ENCODE measurements at places on chromosomes 7 and 10.

GRCh38 chr7:92735707-92736106, 100.7 kb downstream of the CDK6 start:
- DNase-seq: no peak

DNA sequence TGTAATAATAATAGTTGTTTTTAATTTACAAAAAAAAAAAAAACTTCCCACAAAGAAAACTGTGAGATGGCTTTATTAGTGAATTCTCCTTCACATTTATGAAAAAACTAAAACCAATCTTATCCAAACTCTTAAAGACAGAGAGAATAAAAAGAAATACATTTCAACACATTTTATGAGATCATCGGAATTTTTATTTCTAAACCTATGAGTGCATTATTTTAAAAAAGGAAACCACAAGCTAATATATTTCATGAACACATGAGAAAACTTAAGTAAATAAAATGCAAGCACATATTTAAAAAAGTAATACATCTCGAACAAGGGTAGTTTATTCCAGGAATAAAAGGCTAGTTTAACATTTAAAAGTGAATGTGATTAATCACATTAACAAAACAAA, 31.5 kb downstream of the C7orf25 start:
- DNase-seq: no peak

- no peak for DNase-seq
Observed at GRCh38 chr10:48701139-48701901, 16.6 kb downstream of the WDFY4 start.

DNA sequence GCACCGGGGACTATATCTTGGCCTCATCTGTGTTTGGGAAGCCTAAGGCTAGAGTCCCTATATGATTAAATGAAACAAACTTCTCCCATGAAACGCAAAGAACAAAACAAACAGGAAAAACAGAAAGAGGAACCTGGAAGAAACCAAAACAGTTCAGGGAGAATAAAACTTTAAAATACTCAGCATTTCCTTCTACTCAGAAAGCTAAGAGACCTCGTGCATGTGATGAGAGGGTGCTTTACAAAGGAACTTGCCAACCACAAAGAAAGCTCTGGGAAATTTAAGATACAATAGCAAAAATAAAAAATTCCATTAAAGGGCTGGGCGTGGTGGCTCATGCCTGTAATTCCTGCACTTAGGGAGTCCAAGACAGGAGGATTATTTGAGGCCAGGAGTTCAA, 6.9 kb downstream of the PILRA start:
- DNase-seq: no peak

- no peak for DNase-seq
Observed at GRCh38 chr10:1942478-1942877, 205.2 kb upstream of the ADARB2 start.
